ENCODE measurements at places on chromosomes 16 and 17. TPM values are rescaled to one million over a fixed set of nuclear protein-coding genes. Genes with fewer than 3 reads are reported as not detected.

The PALB2 gene
- total RNA-seq: 5.1 TPM

The RNFT1 gene
- 16.6 TPM for total RNA-seq

The MPV17L gene
- 8.2 TPM for total RNA-seq

The WFDC1 gene
- 203 TPM for total RNA-seq

The KRTAP3-3 gene
- total RNA-seq: not detected

The FA2H gene
- 0.49 TPM for total RNA-seq

The TEX19 gene
- total RNA-seq: not detected

The KATNIP gene
- 16.0 TPM for total RNA-seq

The SBK1 gene
- 0.92 TPM for total RNA-seq

The TNFRSF13B gene
- total RNA-seq: not detected

The FBXW10 gene
- not detected for total RNA-seq

The CSH1 gene
- not detected for total RNA-seq

The ARHGAP23 gene
- total RNA-seq: 89.2 TPM

The EPN3 gene
- total RNA-seq: not detected

- no peak for DNase-seq
Measured at GRCh38 chr17:30378241-30378824, 394 bp upstream of the CPD start.

GRCh38 chr17:43898446-43898845, 8.9 kb downstream of the MPP2 start:
- DNase-seq: no peak

GRCh38 chr17:28700278-28700677, 11.4 kb downstream of the PROCA1 start:
- DNase-seq: no peak

DNA sequence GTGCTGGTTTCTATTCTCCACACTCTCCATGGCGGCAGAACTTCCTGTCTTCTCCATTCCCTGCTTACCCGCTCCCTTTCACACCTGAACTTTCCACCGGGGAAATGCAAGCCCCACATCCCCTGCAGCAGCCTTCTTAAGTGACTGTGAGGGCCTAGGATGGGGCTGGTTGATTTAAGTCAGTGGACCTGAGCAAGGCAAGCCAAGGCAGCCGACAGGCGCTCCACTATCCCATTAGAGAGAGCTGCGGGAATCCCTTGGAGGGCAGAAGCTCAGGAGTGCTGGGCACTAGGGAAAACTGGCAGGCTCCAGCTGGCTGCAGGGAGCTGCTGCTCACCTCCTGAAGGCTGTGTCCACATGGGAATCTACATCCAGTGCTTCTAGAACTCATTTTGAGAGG, 36.1 kb upstream of the SLC25A19 start:
- no peak for DNase-seq

DNA sequence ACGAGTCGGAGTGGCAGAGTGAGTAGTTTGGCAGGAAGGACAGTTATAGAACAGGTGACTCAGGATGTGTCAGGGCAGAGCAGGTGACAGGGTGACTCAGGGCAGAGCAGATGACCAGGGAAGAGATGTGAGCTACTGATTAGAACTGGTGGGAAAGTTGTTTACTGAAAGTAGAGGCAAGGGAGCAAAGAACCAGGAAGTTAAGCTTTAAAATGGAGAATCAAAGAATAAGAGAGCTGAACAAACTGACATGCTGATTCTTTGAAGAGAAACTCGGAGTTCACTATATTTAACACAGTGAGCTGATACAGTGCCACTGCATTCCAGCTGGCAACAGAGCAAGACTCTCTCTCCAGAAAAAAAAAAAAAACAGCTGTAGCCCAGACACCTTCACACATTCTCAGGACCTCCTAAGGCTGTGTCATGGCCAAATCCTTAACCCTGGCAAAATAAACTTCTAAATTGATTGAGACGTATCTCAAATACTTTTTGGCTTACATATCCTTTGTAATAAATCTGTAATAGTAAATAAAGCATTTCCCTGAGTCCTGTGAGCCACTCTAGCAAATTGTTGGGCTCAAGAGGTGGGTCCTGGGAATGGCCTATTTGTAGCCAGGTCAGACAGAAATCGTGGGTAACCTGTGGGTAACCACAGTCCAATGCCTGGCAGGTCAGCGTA, 12.3 kb upstream of the UBE2I start:
- DNase-seq: no peak

DNA sequence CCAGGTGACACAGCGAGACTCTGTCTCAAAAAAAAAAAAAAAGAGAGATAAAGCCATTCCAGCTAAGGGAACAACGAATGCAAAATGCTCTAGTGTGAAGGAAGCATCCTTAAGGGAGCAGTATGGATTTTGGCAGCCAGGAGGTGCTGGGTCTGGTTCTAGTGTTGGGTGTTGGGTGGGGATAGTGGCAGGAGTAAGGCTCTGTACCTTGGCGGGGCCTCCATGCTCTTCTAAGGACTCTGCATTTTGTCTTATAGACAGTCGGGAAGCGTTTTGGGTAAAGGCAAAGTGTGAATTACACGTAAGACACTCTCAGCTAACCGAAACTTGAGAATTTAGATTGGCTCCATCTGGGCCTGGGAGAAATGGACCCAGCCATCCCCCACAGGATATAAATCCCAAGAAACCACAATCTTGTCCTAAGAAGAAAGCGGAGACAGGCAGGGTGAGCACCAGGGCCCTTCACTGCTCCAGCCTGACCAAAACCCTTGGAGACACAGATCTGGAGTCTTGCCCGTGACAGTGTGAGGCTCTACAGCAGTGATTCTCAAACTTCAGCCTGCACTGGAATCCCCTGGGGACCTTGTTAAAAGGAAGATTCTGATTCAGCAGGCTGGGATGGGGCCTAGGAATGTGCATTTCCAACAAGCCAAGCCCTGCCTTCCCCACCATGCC, 33.1 kb upstream of the PHB1 start:
- DNase-seq: no peak

- DNase-seq: no peak
Measured at GRCh38 chr16:86497551-86498021, 12.7 kb upstream of the FOXF1 start.

- DNase-seq: no peak
Measured at GRCh38 chr17:68709461-68709860, 108.3 kb upstream of the FAM20A start.

DNA sequence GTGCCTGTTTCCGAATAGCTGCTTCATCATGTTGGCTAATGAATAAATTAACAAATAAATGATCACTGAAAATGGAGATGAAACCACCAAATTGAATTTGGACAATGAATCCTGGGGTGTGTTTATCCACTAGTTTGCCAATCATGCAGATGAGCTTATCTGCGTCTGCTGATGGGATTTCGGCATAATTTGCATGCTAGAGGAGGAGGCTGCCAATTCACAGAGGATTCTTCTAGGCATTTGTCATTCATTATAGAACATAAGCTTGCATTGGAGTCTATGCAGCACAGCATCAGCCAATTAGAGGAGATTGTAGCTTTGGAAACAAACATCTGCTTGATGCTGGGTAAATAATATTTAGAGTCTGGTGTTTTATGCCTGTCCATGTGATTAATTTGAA, 123.1 kb downstream of the NPIPB5 start:
- no peak for DNase-seq

DNA sequence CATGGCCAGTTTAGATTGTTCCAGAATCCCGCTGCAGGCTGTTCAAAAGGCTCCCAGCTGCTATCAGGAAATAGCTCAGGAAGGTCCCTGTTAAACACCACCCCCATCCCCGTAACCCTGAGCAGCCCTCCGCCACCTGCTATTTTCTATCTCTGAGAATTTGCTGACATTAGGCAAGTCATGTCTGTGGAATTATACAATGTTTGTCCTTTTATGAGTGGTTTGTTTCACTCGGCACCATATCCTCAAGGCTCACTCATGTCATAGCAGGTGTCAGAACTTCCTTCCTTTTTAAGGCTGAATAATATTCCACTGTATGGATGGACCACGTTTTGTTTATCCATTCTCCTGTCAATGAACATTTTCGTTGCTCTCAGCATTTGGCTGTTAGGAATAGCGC, 164.3 kb upstream of the FOXF1 start:
- DNase-seq: no peak

GRCh38 chr16:85673529-85674417, 15.0 kb downstream of the GINS2 start:
- no peak for DNase-seq

GRCh38 chr17:40447806-40448205, 4.6 kb downstream of the IGFBP4 start:
- no peak for DNase-seq

GRCh38 chr16:65574326-65574966, 452.6 kb upstream of the CDH11 start:
- no peak for DNase-seq

DNA sequence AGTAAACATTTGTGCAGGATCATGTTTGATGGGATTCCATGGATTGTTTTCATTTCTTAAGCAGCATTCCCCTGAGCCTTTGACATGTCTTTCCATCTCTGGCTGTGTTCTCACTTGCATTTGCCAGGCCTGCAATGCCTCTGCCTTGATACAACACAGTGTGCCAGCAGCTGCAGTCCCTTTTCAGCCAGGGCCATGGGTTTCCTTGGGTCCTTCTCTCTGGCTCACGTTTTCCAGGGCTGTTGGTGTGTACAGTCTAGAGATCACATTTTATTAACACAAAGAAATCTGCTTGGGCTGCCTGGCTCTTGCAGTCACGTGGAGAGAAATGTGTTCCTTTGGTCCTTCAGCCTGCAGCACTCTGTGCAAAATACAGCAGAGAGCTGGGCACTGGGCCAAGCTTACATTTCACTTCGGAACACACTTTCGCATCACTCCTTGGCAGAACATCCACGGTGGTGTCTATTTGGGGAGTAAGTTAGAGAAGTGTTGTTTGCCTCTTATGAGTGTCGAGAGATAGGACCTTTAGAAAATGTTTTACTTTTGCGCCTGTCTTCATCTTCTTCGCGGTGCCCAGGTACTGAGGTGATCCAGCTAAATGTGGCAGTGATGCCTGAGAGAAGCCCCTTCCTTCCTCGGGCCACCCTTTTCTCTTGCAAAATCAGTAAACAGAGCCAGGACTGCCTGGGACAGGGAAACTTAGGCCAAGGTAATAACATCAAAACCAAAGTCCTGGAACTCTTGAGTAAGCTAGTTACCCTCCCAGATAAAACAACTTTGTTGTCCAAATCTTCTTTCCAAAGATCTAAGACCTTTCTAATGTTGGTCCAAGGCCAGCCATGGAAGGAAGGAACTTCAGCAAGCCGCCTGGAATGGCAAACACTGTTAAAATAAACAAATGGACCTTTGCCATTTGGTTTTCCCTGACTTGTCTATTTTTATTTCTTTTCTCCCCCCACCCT, 20.9 kb downstream of the HLF start:
- peak; percentile 93 for DNase-seq

DNA sequence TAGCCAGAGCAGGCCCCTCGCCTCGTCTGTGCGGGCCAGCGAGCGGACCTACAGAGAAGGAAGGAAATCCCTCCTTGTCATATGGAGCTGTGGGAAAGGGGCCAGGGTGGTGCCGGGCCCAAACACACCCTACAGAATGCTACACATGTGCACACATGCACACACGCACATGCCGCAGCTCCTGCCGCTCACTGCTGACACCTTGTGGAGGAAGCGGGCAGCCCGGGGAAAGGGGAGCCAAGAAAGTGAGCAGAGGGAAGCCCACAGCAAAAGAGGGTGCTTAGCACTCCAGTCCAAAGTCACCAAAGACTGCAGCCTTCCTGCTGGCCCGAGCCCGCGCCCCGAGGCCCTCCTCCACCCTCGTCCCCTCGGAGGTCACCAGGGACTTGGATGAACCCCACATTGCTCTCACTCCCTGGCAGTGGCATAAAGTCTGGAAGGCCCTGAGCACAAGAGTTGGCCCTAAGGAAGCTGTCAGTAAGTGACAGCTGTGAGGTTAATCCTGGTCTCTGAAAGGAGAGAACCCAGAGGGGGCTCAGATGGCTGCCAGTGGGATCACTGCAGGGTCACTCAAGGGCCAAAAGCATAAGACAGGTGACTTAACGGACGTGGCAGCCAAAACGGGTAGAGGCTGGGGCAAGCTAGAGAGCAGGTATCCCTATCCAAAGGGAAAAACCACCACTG, 68.2 kb downstream of the MYO18A start:
- no peak for DNase-seq

DNA sequence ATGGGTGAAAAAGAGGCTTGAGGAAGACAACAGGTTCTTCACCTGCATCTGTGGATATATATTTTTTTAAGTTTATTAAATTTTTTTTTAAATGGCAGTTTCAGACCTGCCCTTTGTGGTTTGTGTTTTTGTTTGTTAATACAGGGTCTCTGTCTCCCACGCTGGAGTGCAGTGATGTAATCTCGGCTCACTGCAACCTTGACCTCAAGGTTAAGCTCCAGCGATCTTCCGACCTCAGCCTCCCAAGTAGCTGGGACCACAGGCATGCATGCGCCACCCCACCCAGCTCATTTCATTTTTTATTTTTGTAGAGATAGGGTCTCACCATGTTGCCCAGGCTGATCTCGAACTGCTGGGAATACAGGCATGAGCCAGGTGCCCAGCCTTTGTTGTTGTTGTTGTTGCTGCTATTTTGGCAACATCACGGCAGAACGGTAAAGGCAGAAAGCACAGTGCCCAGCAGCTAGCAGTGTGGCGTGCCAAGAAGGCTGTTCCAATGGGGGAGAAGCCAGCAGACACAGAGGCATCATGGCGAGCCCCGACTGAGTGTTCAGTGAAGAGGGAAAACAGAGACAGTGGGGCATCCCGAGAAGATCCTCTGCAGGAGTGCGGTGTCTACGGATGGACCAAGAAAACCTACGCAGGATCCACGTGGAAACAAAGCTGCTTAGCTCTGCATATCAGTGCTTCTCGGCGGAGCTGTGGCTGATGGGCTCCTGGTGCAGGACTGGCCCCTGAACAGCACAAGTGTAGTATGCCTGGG, 19.6 kb downstream of the TMC6 start:
- DNase-seq: no peak

DNA sequence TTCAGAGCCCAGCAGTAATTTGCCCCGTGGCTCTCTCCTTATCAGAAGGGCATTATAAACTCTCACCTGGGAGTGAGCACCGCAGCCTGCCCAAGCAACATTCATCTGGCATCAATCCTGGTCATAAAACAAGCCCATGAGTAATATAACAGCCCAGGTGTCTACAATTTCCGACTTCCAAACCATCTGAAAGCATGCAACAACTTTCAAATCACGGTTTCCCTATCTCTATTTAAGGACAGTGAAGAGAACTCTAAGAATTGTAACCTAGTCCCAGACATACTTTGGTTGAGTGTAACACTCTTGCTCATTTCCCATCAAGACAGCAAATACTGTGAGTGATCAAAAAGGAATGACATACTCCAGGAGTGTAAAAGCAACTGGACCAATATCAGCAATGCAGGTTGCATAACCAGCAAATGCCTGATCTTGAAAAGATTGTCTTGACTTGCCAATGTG, 487.4 kb upstream of the SOX9 start:
- DNase-seq: no peak

- no peak for DNase-seq
Measured at GRCh38 chr16:1154291-1154886, 1.5 kb downstream of the CACNA1H start.

GRCh38 chr16:23318639-23319038, 16.5 kb downstream of the SCNN1B start:
- DNase-seq: no peak

GRCh38 chr16:50425648-50426047, 56.9 kb upstream of the BRD7 start:
- no peak for DNase-seq

- DNase-seq: no peak
Measured at GRCh38 chr16:2507052-2507659, 6.6 kb upstream of the ATP6V0C start.

All from thoracic aorta (tissue), 2 donors.